ENCODE measurements at places on chromosomes 4 and X. TPM values are rescaled to one million over a fixed set of nuclear protein-coding genes. Genes with fewer than 3 reads are reported as not detected.

DNA sequence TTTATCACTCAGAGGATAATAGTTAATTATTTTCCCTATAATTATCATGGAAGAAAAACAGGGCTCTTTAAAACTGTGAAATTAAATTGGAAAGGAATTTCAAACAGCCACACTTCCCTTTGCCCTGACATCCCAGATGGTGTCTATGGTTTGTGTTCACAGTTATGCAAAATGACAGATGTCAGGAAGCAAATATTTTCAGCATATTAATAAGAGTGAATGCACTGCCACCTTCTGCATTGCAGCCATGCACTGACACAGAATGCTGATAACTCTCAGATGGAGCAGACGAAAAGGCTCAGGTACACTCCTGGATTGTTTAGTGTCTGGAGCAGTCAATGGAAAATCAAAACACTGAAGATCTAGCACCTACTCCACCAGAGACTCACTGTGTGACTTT is 57.6 kb downstream of the RWDD4 start:
- DNase-seq: no peak

DNA sequence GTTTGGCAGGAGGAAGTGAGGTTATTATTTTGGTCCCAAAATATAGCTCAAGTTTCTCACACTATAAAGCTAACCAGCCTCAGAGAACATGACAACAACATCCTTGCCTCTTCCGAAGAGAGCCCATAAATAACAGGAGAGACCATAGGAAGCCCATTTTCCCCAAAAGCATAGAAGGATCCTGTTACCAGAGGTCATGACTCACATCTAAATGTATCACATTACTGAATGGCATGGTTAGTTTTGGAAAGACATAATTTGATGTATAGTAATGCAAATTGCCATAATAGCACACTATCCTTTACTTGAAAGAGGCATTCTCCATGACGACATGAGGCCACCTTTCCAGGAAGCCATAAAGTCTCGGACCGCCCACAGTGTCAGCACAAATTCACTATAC is 238.8 kb upstream of the GRIA3 start:
- no peak for DNase-seq

DNA sequence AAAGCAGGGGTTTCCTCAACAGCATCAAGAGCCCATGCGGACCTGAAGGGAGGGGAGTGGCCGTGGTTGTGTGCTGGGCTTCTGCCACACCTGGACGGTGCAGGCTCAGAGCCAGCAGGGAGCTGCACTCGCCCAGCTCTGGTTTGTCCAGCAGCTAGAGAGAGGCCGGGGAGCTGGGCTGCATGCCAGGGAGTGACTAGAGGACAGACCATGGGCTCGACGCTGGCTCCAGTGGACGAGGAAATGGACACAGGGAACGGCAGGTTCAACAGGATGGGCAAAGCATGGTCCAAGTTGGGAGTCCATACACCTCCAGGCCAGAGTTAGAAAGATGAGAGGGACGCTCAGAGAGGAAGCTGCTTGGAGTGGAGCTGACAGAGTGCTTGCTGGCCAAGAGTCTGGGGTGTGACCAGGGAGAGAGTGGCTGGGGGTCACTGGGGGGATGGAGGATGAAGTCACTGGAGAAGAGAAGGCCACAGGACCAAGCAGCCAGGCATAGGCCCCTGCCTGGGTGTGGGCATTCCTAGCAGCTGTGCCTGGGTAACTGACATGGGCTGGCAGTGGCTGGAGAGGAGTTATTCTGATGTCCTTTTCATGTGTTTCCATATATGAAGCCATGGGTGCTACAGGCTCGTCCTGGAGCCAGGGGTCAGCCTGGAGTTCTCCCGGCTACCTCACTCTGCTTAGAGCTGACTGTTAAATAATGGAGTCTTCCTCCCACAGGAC is 42.8 kb downstream of the HTT-AS start:
- no peak for DNase-seq

DNA sequence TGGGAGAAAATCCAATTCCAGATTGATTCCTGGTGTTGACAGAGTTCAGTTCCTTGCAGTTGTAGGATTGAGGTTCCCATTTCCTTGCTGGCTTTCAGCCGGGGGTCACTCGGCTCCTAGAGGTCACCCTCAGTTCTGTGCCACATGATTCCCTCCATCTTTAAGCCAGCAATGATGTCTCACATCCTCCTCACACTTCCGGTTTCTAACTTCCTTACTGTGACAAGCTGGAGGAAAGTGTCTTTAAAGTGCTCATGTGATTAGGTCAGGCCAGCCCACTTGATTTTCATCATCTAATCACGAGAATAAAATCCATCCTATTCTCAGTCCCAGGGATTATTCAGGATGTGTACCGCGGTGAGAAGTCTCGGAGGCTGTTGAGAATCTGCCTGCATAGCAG is 19.4 kb upstream of the SMIM31 start:
- DNase-seq: no peak

DNA sequence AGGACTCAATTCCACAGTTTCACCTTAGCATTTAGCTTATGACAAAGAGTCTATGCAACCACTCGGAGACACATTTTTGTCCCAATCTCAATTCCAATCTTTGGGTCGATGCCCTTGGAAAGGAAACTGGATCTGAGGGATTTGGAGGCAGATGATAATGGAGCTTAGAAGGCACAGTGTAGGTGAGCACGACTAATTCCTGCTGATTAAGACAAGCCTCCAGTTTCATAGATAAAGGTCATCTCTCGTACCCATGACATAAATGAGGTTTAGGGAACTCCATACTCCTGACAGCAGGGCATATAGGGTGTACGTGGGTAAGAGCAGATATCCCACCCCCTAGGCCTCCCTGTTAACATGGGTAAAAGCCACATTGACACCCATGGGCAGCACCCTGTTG is 24.4 kb upstream of the ZNF718 start:
- no peak for DNase-seq

- DNase-seq: no peak
Measured at GRCh38 chrX:16033331-16033730, 90.0 kb upstream of the GRPR start.

GRCh38 chr4:128388352-128388630 is 100.7 kb upstream of the PGRMC2 start:
- DNase-seq: no peak

DNA sequence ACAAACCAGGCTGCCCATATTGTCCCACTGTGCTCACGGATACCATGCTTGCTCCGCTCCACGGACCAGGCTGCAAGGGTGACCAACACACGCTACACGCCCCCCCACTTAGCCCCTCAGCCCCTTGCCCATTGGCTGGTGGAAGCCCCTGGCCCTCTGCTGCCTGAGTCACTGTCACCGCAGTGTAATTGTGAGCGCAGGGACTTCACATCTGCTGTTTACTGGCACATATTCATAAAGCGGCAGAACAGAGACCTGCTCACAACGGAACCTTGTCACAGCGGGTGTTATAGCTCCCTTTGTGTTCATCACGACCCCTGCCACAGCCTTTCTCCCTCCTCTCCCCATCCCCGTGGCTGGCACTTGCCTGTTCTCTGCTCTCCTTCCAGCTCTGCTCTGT is 83.7 kb downstream of the PSAPL1 start:
- no peak for DNase-seq

DNA sequence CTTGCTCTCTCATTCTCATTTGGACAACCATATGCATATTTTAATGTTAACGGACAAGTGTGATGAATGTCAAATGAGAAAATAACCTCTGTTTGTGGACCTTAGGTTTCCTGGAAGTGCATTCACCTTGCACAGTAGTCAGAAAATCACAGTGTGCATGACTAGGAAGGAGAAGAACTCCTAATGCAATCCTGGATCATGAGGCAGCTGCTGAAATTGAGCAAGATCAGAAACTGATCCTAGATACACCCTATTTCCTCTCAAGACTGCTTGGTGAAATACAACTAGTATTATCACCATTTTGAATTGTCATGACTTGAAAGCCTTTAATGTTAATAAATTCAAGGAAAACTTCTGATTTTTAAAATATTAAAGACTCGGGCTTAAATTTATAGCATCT is 1148.9 kb downstream of the STIM2 start:
- no peak for DNase-seq

DNA sequence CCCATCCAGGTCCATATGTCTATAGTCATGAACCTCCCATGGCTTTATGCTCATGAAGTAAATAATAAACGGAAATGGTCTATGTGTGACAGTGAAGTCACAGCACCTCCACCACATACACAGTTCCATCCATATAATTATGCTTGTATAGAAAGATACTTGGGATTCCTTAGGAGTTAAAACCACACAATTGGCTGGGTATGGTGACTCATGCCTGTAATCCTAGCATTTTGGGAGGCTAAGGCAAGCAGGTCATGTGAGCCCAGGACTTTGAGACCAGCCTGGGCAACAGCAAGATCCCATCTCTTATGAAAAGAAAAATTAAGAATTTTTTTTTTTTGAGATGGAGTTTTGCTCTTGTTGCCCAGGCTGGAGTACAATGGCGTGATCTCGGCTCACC is 55.6 kb upstream of the RBM47 start:
- DNase-seq: no peak

GRCh38 chr4:35493977-35494376 is 750.3 kb downstream of the ARAP2 start:
- DNase-seq: no peak

- no peak for DNase-seq
Measured at GRCh38 chr4:184643731-184644130, 5.5 kb downstream of the CASP3 start.

DNA sequence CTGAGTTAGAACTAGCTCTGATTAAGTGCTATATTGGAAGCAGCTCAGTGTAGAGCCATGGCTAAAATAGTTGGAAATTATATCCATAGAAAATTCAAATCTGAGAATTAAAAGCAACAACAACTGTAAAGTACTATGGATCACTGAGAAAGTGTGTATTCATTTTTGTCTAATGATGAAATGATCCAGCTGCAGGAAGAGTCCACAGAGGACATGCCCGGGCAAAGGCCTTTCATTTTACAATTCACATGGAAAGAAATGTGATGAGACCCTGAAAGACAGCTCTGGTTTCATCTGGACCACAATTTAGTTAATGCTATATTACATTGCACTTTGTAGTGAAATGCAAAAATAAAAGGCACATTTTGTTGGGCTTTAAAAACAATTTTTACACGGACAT is 196.8 kb upstream of the FAT1 start:
- no peak for DNase-seq

Gene SRPK3
- not detected for total RNA-seq

Gene NDP
- total RNA-seq: not detected

Gene DDX53
- not detected for total RNA-seq

Gene NEXMIF
- 0.71 TPM for total RNA-seq

Gene MAGEC1
- not detected for total RNA-seq

Gene ADAMTS3
- not detected for total RNA-seq
